Activated naive CD8-positive, alpha-beta T cell treated with anti-CD3 and anti-CD28 coated beads, Interleukin-2, amount 10 ng/mL, durations not matched to agents 7 days and 5 days (primary cell): ENCODE measurements at places on chromosomes 1 and 21. TPM values are rescaled to one million over a fixed set of nuclear protein-coding genes. Genes with fewer than 3 reads are reported as not detected.

DNA sequence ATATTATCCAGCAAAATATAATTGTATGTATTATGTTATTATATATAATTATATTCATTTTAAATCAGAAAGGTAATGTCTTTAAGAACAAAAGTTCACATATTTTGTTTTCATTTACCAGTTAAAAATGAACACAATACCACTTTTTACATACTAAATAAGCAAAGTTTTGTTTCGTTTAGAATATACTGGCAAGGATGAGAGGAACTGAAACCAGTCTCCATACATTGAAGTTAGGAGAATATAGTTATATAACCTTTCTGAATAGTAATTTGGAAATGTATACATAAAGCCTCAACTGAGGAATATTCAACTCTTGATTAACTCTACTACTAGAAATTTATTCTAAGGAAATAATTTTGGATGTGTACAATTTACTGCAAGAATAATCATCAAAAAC lies 110.5 kb downstream of the ZNF644 start:
- peaks cover 2% of the 10 kb centered on the region for H3K4me1 ChIP-seq
- H3K36me3 ChIP-seq = peaks cover 27% of the 10 kb centered on the region
- H3K4me3 ChIP-seq = no peak overlapping the region
- no peak for DNase-seq
- H3K27ac ChIP-seq = no peak overlapping the region

DNA sequence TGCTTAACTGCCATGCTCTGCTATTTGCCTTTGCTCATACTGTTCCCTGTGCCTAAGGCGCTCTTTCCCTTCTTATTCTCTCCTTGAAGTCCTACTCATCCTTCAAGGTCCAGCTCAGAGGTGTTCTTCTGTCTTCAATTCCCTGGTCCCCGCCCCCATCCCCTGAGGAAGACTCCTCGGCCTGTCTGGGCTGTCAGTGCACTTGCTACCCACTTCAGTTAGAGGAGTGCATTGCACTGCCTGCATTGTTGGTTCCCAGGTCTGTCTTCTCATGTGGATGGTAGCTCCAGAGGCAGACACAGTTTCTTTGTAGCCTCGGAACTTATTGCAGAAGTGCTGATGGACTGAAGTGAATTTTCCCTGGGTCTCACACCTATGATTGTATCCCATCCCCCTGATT lies 194.0 kb downstream of the C1orf94 start:
- DNase-seq = no peak
- H3K4me1 ChIP-seq = no peaks in the 10 kb centered on the region
- no peak overlapping the region for H3K4me3 ChIP-seq
- no peaks in the 10 kb centered on the region for H3K36me3 ChIP-seq
- H3K27me3 ChIP-seq = peaks cover 9% of the 10 kb centered on the region

DNA sequence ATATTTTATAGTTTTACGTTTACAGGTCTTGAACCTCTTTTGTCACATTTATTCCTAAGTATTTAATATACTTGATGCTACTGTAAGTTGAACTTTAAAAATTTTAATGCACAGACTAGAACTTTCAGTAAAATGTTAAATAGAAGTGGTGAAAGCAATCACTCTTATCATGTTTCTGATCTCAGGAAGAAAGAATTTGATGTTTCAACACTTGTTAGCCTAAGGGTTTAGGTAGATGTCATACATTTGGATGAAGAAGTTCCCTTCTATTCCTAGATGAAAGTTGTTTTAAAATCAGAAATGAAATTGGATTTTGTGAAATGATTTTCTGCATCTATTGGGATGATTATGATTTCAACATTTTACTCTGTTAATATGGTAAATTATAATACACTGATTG lies 63.6 kb upstream of the TTLL7 start:
- DNase-seq = no peak
- H3K4me3 ChIP-seq = no peak overlapping the region
- H3K4me1 ChIP-seq = peaks cover 2% of the 10 kb centered on the region
- H3K27ac ChIP-seq = no peak overlapping the region
- H3K27me3 ChIP-seq = peaks cover 14% of the 10 kb centered on the region

DNA sequence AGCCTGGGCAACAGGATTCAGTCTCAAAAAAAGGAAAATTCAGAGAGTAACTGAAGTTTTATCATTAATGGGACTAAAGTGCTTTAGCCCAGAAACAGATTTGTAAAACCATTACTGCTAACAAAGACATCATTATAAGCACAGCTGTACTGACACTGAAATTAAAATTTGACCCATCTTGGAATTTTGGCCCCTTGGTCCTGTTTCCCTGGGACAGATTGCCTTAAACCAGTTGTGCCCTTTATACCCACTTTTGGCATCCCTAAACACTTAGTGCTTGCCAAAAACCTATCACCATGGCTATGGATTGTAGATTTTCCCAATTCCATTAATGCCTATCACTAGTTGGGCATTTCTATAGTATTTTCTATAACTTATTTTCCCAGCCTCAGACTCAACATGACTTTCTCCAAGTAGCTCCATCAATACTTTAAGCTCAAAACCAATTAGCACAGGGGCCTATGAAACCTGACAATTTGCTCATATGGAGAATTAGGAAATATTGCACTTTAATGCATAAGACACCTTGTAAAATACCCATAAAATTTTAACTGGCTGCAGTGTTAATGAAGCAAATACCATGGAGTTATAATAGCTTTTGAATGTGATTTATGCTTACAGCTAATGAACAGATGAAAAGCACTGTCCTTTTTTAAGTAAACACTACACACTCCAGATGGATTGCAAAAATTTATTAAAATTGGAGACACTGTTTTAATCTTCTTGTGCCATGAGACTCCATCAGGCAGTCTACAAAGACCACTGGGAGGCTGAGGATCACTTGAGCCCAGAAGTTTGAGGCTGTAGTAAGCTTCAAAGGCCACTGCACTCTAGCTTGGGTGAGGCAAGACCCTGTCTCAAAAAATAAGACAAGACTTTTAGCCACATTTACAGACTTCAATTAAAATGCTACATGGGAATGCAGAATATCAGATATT lies 4.3 kb downstream of the GAS5 start:
- peaks cover 40% of the 10 kb centered on the region for H3K4me1 ChIP-seq
- peak overlapping the region; percentile 65 for H3K27ac ChIP-seq
- peaks cover 39% of the 10 kb centered on the region for H3K36me3 ChIP-seq
- H3K27me3 ChIP-seq = no peaks in the 10 kb centered on the region
- no peak for DNase-seq

DNA sequence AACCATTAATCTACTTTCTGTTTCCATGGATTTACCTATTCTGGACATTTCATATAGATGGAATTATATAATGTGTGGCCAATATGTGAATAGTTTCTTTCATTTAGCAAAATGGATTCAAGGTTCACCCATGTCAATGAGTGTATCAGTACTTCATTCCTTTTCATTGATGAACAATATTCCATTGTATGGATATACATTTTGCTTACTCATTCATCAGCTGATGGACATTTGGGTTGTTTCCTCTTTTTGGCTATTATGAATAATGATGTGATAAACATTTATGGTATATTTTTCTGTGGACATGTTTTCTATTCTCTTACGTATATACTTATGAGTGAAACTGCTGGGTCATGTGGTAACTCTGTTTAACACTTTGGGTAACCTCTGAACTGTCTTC lies 97.8 kb downstream of the SCMH1 start:
- peaks cover 37% of the 10 kb centered on the region for H3K36me3 ChIP-seq
- no peaks in the 10 kb centered on the region for H3K27me3 ChIP-seq
- no peaks in the 10 kb centered on the region for H3K4me1 ChIP-seq
- no peak overlapping the region for H3K27ac ChIP-seq
- no peak for DNase-seq

DNA sequence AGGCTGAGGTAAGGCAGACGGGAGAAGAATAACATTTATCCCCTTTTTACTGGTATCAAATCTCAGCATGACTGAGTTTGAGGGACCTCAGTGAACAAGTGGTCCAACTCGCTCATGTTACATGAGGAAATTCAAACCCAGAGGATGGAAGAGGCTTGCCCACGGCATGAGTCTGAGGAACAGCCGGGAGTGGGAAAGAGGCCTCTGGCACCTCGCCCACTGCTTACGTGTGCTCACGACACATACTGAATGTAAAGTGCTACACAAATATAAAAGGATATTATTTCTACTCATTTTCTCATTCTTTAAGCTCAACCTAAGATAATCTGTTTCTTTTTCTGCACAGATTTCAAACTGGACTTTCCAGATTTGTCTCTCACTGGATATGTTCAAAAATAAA lies 14.7 kb downstream of the BEND5 start:
- no peak overlapping the region for H3K27ac ChIP-seq
- H3K4me1 ChIP-seq = peaks cover 4% of the 10 kb centered on the region
- no peak overlapping the region for H3K4me3 ChIP-seq
- no peak for DNase-seq
- no peaks in the 10 kb centered on the region for H3K27me3 ChIP-seq

DNA sequence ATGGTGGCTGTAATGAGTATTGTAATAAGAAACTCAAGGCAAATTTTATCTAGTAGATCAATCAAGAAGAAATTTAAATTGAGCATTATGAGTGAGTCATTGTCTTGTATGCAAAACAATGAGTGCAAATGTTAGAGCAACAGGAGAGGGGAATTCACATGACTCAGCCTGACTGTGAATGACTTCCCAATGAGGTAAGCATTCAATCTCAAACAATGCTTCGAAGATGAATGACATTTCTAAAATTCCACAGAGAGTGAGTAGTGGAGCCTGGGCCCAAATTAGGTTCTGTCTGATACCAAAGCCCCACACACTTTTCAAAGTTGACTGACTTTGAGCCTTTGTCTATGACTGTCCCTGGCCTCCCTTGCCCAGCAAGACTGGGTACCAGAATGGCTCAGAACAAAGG lies 738.0 kb downstream of the PTPRU start:
- H3K4me1 ChIP-seq = no peaks in the 10 kb centered on the region
- no peak overlapping the region for H3K27ac ChIP-seq
- no peak overlapping the region for H3K4me3 ChIP-seq
- H3K36me3 ChIP-seq = no peaks in the 10 kb centered on the region
- peaks cover 10% of the 10 kb centered on the region for H3K27me3 ChIP-seq
- no peak for DNase-seq

DNA sequence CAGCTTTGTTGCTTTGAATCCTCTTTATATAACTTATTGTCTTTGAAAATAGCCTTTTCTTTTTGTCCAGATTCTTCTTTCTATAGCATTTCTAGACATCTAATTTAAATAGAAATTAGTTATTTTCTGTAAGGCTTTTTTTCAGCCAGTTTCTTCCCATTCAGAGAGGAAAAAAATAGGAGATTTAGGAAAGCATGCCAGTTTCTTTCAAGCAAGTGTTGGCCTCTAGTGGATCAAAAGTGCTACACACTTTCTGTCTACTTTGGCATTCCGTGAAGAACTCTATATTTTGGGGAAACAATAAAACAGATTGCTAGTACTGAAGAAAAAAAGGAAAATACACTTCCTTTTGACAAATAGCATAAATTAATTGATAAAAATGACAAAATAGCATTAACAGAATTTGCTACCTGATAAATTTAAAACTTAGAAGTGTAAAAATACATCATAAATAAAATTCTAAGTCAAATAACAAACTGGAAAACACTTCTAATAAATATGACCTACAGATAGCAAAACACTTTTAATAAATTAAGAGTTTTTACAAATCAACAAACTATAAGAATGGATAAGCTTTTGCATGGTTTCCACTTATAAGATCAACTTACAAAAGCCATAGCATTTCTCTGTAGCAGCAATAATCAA lies 13.1 kb upstream of the EXO1 start:
- peaks cover 5% of the 10 kb centered on the region for H3K4me1 ChIP-seq
- no peak overlapping the region for H3K4me3 ChIP-seq
- peaks cover 14% of the 10 kb centered on the region for H3K27me3 ChIP-seq
- no peaks in the 10 kb centered on the region for H3K36me3 ChIP-seq

DNA sequence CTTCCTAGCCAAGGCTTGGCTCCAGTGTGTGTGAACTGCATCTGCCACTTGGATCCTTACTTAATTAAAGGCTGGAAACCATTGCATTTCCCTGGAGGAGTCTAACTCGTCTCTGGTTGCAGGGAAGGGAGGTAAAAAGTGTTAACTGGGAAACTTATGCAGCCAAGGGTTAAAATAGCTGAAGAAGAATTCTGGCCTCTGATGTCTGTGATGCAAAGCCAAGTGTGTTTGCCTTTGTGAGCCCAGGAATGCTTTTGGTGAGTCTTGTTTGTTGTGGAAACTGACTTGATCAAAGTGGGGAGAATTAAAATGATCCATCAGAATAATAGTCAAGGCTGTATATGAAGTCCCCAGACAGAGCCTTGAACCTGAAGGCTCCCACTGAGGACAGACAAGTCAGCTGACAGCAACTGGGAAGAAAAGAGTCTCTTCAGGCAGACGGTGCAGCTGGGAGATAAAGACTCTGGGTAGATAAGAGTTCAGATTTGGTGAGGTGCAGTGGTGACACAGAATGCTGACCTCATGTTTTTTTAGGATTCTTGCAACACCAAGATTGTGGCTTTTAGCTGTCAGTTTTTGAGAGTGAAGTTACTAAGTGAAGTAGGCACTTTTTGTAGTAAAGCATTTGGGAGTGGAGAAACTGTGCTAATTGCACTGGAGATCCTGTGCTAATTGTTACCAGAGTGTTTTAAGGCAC lies 59.5 kb upstream of the WLS start:
- H3K4me1 ChIP-seq = no peaks in the 10 kb centered on the region
- H3K27ac ChIP-seq = no peak overlapping the region
- no peaks in the 10 kb centered on the region for H3K27me3 ChIP-seq
- H3K36me3 ChIP-seq = no peaks in the 10 kb centered on the region
- no peak overlapping the region for H3K4me3 ChIP-seq

DNA sequence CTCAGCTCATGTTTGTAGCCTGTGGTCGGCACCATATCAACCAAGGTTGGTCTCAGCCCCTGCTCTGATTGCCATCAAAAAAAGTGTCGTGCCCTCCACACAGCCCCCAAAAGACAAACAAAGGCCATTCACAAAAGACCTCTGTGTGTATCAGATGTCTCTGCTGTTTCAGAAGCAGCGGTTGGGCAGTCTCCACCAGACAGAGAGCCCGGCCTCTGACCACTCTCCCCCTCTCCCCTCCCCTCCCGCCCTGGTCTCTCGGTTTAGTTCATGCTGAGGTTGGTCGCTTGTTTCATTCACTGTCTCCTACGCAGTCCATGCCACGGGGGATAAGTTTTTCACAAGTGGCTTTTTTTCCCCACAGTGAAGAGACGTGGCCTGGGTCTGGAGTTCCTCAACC lies 27.1 kb downstream of the ACTA1 start:
- H3K4me3 ChIP-seq = peak overlapping the region; percentile 74
- H3K4me1 ChIP-seq = peaks cover 23% of the 10 kb centered on the region
- peaks cover 51% of the 10 kb centered on the region for H3K27me3 ChIP-seq

- no peak for DNase-seq
- H3K27me3 ChIP-seq = no peaks in the 10 kb centered on the region
Measured at GRCh38 chr1:165837838-165838364, 10.5 kb downstream of the UCK2 start.

The HYI gene
- 21.3 TPM for total RNA-seq

The KCNH1 gene
- not detected for total RNA-seq

The CELA3A gene
- not detected for total RNA-seq
